ENCODE measurements at places on chromosomes 11 and 22. TPM values are rescaled to one million over a fixed set of nuclear protein-coding genes. Genes with fewer than 3 reads are reported as not detected.

DNA sequence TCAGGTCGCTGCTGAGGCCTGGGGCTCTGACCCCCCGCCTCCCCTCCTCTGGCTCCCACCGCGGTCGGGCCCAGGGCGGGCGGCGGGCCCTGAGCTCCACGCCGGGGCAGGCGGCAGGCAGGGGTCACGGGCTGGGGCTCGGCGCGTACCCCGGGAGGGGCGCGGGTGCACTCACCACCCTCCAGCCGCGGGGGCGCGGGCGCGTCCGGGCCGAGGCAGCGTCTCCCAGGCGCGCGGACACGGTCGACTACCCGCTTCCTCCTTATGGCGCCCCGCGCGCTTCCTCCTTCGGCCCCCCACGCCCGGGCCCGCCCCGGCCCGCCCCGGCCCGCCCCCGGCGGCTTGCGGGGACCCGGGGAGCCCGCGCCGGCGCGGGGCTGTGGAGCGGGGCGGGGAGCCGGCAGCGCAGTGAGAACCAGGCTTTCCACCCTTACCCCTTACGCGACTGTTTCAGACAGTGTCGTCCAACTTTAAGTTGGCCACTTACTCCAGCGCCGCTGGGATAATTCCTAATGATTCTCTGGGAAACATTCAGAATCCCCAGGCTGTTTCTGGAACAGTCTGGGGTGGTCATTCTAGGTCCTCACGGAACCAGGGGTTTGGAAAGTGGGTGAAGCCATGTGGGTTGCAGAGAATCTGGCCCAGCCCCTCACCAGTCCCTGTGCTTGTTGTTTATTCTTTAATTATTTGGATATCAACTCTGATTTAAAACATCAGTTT lies at the start of gene BID:
TSS of gene BID (minus strand) at position 264 of the 720 bp plus-strand sequence. CDS start 24,353 bp downstream, outside the sequence.
- H3K4me1 ChIP-seq = peaks cover 42% of the 10 kb centered on the region
- H3K4me3 ChIP-seq = peak within 1 kb of the TSS; percentile 91
- peaks cover 3% of the 10 kb centered on the region for H3K27me3 ChIP-seq
- H3K36me3 ChIP-seq = no peaks in the 10 kb centered on the region

DNA sequence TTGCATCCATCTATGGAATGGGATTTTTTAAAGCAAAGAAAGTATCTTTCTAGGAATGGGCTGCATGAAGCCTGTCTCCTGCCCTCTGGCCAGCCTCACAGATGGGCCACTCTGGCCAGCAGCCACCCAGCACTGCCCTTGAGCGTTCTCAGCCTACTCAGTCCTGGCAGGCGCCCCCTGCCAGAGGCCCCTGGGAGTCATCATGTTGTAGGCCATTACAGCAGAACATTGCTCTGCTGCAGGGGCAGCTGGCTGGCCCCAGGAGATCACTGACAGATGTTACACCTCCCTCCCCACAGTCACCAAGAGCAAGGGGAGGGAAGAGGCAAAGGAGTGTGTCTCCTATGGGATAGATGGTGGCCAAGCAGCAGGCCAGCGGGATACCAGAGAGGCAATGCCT lies 363.7 kb downstream of the NXPE2 start:
- no peaks in the 10 kb centered on the region for H3K36me3 ChIP-seq
- peaks cover 4% of the 10 kb centered on the region for H3K4me1 ChIP-seq
- no peak overlapping the region for H3K4me3 ChIP-seq

DNA sequence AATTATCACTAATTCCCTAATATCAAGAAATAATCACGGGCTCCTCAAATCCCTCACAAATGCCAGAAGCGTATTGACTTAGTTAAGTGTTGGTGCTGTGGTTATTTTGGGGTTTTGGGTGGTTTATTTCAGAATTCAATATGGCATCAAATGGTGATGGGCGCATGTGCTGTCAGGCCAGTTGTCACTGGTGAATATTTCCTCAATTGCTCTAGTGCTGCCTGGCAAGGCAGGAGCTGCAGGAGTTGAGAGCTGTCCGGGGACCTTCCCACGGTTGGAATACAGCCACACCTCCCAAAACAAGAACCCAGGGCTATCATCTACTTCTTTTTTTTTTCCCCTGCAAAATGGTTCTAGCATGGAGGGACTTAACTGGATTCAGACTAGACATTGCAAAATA lies 10.3 kb downstream of the IGLL5 start:
- no peak overlapping the region for H3K4me3 ChIP-seq
- DNase-seq = no peak
- no peaks in the 10 kb centered on the region for H3K4me1 ChIP-seq
- H3K36me3 ChIP-seq = no peaks in the 10 kb centered on the region
- peaks cover 70% of the 10 kb centered on the region for H3K27me3 ChIP-seq

- H3K4me3 ChIP-seq = no peak overlapping the region
- H3K36me3 ChIP-seq = no peaks in the 10 kb centered on the region
- H3K4me1 ChIP-seq = no peaks in the 10 kb centered on the region
- H3K27me3 ChIP-seq = no peaks in the 10 kb centered on the region
These were observed 131.3 kb downstream of the AASDHPPT start for GRCh38 chr11:106208760-106209159.

- H3K27ac ChIP-seq = no peak overlapping the region
- no peaks in the 10 kb centered on the region for H3K4me1 ChIP-seq
- no peak overlapping the region for H3K4me3 ChIP-seq
- DNase-seq = no peak
- no peaks in the 10 kb centered on the region for H3K27me3 ChIP-seq
- no peaks in the 10 kb centered on the region for H3K36me3 ChIP-seq
These were observed 82.7 kb downstream of the THAP12 start for GRCh38 chr11:76298255-76298654.

- H3K27ac ChIP-seq = no peak overlapping the region
- H3K4me3 ChIP-seq = no peak overlapping the region
- no peaks in the 10 kb centered on the region for H3K27me3 ChIP-seq
- DNase-seq = no peak
- H3K4me1 ChIP-seq = no peaks in the 10 kb centered on the region
These were observed 423.4 kb upstream of the CCDC179 start for GRCh38 chr11:23283666-23284065.

- H3K4me3 ChIP-seq = no peak overlapping the region
- no peaks in the 10 kb centered on the region for H3K4me1 ChIP-seq
- DNase-seq = no peak
- H3K36me3 ChIP-seq = no peaks in the 10 kb centered on the region
- H3K27ac ChIP-seq = no peak overlapping the region
These were observed 79.5 kb upstream of the HMGXB4 start for GRCh38 chr22:35177811-35178210.

- no peak for DNase-seq
- no peaks in the 10 kb centered on the region for H3K36me3 ChIP-seq
- no peaks in the 10 kb centered on the region for H3K4me1 ChIP-seq
- no peak overlapping the region for H3K27ac ChIP-seq
These were observed 19.0 kb upstream of the OR52K2 start for GRCh38 chr11:4430051-4430450.

DNA sequence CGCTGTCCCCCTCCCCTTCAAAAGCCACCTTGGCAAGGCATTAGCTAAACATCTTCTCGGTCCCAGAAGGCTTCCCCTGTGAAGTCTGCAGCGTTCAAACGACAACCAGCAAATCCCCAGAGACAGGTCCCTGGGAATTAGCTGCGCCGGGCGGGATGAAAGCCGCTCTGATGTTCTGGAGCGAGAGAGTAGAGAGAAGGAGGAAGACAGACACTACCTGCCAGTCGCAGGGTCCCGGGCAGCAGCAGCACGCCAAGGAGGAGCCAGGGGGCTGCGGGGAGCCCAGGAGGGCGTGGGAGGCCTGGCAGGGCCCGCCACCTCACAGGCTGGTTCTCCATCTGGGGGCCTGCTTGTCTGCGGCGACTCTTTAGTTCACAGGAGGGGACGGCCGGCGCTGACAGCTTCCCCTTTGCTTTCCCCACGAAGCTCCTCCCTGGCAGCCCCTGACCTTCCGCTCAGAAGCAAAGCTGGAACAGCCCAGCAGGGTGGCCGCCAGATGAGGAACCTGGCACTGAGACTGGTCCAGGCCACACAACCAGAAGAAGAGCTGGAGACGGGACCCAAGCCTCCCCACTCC lies at the start of gene NFAM1:
TSS of gene NFAM1 (minus strand) at position 384 of the 577 bp plus-strand sequence. CDS start at position 338, 46 bp downstream.
- peak within 1 kb of the TSS; percentile 31 for H3K4me3 ChIP-seq
- DNase-seq = no peak
- H3K4me1 ChIP-seq = peaks cover 12% of the 10 kb centered on the region
- H3K36me3 ChIP-seq = no peaks in the 10 kb centered on the region
- peaks cover 40% of the 10 kb centered on the region for H3K27me3 ChIP-seq

DNA sequence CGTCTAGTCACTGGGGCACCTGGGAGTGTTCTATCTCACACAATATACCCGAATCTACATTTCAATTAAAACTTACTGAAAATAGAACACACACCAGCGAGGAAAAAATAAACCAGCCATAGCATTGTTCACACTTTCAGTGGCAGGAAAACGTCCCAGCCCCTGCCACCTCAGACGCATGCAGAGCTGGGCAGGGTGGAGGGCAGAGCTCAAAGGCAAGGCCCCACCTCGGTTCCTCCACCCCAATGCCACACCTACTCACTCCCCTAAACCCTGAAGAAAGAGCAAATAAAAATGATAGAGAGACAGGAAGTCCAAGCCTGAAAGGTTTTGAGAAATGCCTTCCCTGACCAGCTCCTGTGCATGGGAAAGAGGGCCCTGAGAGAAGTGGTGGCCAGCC lies 14.8 kb downstream of the B3GNT6 start:
- H3K4me3 ChIP-seq = no peak overlapping the region
- H3K27ac ChIP-seq = peak overlapping the region; percentile 53
- H3K36me3 ChIP-seq = no peaks in the 10 kb centered on the region
- H3K4me1 ChIP-seq = peaks cover 10% of the 10 kb centered on the region

DNA sequence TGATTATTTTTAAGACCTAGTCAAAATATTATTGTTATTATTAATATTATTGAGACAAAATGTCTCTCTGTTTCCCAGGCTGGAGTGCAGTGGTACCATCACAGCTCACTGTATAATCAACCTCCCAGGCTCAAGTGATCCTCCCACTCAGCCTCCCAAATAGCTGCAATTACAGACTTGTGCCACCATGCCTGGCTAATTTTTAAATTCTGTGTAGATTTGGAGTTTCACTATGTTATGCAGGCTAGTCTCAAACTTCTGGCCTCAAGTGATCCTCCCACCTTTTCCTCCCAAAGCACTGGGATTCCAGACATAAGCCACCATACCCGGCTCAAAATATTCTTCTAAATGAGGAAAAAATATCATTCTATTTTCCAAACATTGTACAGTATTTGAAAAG lies 37.0 kb downstream of the SLC36A4 start:
- H3K36me3 ChIP-seq = peaks cover 29% of the 10 kb centered on the region
- H3K27ac ChIP-seq = no peak overlapping the region
- DNase-seq = no peak
- H3K27me3 ChIP-seq = no peaks in the 10 kb centered on the region
- H3K4me3 ChIP-seq = no peak overlapping the region

The RASD2 gene
- not detected for total RNA-seq

The MAPK1 gene
- 118 TPM for total RNA-seq

The INS gene
- total RNA-seq = not detected

The CRYBA4 gene
- total RNA-seq = not detected

The PLAAT4 gene
- not detected for total RNA-seq

The TBC1D10A gene
- 8.5 TPM for total RNA-seq

The LINC01488 gene
- not detected for total RNA-seq

The RFPL1 gene
- not detected for total RNA-seq

Data from neural crest cell (in vitro differentiated cells).